ENCODE measurements at places on chromosomes 7 and 10.

DNA sequence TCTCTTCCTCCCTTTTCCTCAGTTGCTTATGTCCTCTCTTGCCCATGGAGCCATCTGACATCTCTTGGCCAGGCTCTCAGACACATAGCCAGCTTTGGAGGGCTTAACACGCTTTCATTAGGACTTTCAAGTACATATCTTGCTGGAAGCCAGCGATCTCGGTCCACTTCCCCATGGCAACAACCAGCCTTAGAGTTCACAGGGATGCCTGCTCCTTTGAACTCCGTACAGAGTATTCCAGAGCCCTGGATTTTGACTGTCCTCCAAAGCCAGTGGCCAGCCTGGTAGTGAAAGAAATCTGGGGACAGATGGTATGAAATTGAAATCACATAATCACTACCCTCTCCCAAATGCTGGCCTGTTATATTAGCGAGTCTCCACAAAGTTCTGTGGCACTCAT lies 370.5 kb upstream of the NPVF start:
- no peak for DNase-seq

DNA sequence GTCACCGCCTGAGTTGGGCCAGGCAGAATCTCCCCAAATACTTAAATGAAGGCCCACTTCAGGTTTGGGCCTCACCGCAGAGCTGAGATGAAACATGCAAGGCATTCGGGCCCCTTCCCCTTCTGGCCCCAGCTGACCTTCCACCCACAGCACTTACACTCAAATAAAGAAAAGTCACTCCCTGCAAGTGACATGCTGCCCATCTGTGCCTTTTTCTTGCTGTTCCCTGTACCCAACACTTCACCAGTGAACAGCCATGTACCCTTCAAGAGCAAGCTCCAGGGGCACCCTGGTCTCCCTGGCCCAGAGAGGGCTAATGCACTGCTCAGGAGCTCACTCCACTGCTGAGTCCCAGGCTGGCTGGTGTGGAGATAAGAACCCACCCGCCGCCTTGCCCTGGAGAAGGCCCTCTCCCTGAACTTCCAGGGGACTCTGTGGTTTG lies 40.7 kb downstream of the ZCCHC24 start:
- no peak for DNase-seq

- DNase-seq: no peak
Observed at GRCh38 chr10:50511492-50512213, 112.1 kb downstream of the SGMS1 start.

DNA sequence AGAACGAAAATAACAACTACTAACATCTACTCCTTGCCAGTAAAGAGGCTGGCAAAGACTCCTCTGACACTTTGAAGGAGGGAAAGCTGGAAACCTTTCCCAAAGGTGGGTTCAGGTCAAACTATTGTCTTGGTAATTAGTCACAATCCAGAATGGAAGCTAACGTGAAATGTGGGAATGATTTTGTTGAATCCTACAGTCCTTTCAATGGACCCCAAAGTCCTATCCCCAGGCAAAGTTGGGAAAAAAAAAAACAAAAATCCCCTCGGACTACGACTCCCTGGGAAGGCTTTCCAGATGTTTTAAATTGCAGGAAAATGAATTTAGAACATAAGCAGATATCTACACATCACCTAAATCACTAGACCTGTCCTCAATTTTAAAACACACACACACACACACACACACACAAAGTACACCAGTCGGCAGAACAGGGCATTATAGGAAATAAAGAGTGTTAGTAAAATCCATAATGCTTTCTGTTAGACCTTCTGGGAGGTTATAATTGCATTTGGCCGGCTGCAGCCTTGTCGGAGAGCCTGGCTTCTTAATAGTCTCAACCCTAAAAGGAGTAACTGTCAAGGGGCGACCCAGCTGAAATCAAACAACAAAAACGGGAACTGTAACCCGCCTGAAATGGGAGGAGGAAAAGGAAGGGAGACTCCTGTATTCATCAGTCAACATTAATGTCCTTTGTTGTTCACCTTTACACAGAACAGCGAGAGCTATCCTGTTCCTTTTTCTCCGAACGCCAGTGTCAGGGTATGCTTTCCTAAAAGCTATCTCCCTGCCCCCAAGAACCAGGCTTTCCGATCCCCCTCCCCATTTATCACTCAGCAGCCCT lies 1.5 kb downstream of the DOCK4 start:
- DNase-seq: no peak

- DNase-seq: no peak
Observed at GRCh38 chr7:1457949-1458682, 1.2 kb downstream of the MICALL2 start.

DNA sequence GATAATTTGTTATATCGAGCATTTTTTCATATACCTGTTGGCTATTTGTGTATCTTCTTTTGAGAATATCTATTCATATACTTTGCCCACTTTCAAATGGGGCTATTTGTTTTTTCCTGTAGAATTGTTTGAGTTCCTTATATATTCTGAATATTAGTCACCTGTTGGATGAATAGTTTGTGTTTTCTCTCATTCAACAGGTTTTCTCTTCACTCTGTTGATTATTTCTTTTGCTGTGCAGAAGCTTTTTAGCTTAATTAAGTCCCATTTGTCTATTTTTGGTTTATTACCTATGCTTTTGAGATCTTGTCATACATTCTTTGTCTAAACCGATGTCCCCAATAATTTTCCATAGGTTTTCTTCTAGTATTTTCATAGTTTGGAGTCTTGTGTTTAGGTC lies 65.3 kb downstream of the VTI1A start:
- no peak for DNase-seq

GRCh38 chr7:20895563-20895962 lies 108.9 kb upstream of the SP8 start:
- DNase-seq: no peak

DNA sequence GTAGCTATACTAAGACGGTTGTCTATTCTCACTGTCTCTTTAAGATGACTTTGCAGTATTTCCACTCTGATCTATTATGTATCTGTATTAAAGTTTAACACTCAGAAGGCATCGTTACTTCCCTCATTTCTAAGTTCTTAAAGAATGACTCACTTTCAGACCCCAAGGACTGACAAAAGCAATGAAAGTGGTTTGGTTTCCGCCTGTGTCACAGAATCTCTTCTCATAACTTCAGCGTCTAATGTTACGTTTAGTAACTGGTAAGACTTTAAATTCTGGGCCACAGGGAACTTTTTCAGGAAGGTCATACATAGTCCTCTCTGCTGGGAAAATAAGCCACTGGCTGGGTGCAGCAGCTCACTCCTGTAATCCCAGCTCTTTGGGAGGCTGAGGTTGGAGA lies 892.0 kb upstream of the AUTS2 start:
- DNase-seq: peak; percentile 67

GRCh38 chr10:71045204-71045809 lies 156.9 kb upstream of the PCBD1 start:
- DNase-seq: no peak

GRCh38 chr10:97411406-97411805 lies 10.3 kb upstream of the RRP12 start:
- no peak for DNase-seq

DNA sequence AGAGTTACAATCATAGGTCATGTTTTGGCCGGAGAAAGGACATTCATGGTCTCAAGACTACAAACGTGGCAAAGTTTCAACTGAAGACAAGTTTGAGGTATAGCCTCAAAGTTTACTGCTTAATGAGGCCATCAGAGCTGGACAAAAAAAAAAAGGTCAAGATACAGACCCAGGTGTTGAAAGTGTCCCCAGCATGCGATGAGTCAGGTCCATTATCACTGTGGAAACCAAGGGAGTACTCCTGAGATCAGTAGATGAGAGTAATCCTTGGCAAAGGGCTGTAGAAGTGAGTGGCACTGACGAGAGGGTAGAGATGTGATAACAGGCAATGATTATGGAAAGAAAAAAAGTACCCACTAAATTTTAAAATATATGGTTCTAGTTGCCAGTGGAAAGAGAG lies 80.1 kb upstream of the LRRN3 start:
- no peak for DNase-seq

- DNase-seq: no peak
Observed at GRCh38 chr10:99532687-99533495, at the start of gene NKX2-3. Gene NKX2-3, plus strand, starts transcription at chr10:99532942. Its CDS starts 190 bp downstream, at chr10:99533132.

DNA sequence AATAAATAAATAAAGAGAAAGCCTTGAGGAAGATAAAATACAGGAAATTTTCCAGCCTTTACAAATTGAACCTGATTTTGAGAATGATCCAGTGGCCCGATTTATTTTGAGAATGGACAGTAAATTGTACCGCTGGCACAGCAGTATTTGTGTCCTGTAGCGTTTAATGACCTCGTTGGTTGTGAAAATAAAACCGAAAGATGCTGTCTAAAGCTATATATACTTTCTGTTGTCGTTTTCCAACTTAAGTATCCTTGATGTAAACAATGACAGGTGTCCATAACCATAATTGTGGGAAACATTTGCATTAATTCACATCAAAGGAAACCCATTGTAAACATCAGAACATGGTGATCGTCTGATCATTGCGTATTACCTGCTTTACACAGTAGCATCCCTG lies 38.8 kb downstream of the TBXAS1 start:
- no peak for DNase-seq

- DNase-seq: no peak
Observed at GRCh38 chr7:5501465-5501864, 77.8 kb upstream of the TNRC18 start.

DNA sequence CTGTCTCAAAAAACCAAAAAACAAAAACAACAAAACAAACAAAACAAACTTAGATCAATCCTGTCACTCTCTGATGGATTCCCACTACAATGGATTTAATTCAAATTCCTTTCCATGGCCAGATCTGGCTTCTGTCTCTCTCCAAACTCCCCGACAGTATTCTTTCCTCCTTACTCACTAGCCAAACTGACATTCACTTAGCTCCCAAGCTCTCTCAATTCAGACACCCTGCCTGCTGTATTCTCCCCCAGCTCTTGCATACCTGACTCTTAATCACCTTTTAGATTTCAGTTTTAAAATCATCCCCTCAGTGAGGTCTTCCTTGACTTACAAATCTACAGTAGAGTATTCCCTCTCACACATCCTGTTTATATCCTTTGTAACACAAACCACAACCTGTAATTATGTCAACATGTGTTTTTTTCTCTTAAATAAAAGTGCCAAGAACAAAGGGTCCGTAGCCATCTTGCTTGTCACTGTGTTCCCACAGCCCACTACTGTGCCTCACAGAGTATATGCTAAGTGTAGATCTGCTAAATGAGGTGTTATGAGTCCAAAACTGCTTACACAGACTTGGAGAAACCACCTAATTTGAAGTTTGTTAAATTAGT lies 14.4 kb downstream of the HERPUD2 start:
- no peak for DNase-seq

- peak; percentile 95 for DNase-seq
Observed at GRCh38 chr10:24920907-24921881, 31.2 kb downstream of the PRTFDC1 start.

DNA sequence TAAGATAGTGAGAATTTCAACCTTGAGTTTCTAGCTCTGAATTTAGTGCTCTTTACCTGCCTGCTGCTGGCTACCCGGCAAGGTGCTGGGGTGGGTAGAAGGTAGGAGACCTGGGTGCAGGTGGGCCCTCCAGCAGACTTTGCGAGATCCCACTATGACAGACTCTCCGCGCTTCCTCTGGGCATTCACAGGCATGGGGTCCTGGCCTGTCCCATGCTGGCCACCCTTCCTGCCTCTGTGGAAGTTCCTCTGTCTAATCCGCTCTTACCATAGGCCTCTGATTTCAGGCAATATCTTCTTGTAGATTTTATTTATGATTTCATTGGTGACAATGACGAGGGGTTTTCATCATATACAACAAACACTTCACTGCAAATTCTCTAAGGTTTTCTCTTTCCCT lies 1.2 kb upstream of the WDFY4 start:
- DNase-seq: no peak

DNA sequence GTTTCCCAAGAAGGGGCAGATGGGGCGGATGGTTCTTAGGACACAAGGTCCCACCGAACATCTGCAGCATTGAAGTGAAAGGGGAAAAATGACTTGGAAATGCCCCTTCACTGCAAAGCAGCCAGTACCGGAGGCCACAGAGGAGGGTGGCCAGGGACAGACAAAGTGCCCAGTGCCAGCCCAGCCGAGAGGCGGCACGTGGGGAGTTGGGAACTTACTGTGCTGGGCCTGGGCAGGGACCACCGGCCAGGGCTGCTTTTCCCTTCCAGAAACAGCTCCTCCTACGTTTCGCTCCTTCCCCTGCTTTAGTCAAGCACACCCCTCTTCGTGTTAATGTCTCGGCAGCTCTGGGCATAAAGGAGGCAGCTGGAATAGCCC lies 129.2 kb downstream of the TNS3 start:
- no peak for DNase-seq

GRCh38 chr7:95723583-95724180 lies 48.7 kb upstream of the DYNC1I1 start:
- DNase-seq: peak; percentile 13

- no peak for DNase-seq
Observed at GRCh38 chr10:44985175-44985681, 6.6 kb upstream of the DEPP1 start.

- no peak for DNase-seq
Observed at GRCh38 chr10:69333205-69333604, 54.9 kb downstream of the HK1 start.

DNA sequence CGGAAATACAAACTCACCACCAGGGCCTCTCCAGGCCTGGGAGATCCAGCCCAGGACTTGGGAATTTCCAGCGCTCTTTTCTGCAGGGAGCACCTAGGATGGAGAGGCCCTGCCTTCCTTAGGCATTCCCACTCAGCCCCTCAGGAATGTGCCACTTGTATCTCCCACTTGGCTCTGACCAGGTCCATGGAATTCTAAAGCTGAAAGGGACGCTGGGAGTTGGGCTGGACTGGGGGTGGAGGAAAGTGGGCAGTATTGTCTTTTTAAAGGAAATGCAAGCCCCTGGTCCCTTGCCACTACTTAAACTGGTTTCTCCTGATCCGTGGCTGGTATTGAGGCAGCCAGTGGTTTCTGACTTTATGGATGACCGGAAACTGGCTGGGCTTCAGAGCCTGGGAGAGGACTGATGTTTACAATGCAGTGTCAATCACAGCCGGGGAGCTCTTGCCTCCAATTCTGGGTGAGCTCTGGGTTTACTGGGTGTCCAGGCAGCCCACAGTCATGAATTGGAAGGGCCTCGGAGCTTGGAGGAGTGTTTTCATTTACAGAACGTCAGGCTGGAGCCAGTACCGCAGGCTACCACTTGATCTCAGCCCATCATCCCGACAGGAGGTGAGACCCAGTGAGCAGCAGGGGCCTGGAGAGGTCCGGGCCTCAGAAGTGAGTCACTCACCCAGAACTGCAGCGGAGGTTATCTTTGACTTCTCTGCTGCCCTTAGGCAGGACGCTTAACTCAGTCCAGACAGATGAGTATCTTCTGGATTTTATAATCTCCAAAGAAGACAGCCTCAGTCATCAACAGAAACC lies 27.3 kb downstream of the AGAP3 start:
- peak; percentile 35 for DNase-seq

- no peak for DNase-seq
Observed at GRCh38 chr7:151273651-151274390, 25.3 kb upstream of the SMARCD3 start.

DNA sequence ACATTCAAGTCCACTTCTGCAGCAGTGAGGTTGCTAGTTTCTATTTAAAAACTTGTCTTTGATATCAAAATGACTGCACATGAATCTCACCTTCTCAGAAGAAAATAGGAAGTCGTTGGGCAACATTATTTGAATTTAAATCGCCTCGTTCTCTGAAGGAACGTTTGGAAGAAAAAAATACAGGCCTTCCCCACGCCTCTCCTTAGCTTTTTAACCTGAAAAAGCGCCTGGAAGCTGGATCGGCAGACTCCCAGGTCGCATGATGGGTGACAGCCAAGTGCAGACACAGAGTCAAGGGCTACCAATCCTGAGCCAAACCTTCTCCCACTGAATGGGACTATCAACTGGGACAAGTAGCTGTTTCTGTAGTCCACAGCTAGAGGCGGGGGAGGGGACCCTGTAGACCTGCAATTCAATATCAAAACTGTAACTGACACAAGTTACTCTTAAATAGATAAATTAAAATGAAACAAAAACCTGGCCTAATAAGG lies 2.2 kb downstream of the FAM53B start:
- DNase-seq: no peak
